ENCODE measurements at places on chromosomes 2 and 18.

DNA sequence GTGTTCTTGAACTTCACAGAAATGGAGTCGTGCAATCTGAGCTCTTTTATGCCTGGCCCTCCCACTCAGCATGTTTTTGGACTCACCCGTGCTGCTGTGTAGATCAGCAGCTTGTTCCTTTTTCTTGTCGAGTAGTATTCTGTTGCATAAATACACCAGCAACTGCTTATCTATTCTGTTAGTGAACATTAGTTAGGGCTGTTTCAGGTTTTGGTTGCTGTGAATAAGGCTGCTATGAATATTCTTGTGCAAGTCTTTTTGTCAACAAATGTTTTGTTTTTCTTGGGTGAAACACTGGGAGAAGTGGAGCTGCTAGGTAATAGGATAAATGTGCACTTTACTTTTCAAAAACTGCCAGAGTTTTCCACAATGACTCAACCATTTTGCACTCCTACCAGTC, 15.3 kb upstream of the CIDEA start:
- peak; percentile 48 for DNase-seq

- peak; percentile 75 for DNase-seq
Observed at GRCh38 chr2:109126501-109126860, 2.5 kb upstream of the SH3RF3 start.

DNA sequence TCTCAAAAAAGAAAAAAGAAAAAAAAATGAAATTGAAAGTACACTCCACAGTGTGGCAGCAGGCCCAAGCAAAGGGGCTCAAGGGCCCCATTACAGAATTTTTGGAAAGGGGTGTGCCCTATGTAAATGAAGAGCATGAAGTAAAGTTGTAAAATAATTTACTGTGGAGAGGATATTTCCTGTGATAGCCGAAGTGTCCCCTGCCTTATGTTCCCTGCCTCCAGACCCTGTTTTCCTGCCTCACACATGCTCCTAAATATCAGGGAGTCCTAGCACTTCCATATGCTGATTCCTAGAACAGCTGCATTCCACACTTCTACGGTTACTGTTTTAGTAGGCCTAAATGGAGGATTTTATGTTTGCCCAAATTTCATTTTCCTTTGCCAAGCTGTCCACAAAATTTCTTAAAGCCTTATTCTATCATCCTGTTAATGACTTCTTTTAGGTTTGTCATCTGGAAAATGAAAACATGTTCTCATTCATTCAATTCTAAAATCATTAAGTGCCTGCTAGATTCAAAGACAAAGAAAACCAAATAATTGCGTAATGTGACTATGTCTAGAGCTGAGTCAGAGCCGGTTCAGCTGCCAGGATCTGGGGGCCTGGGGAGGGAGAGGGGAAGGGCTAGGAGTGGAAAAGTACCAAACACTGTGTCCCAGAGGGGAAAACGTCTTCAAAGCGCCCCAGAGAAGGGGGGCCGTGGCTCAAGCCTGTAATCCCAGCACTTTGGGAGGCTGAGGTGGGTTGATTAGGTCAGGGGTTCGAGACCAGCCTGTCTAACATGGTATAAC, 25.9 kb upstream of the IMPA2 start:
- DNase-seq: peak; percentile 80

GRCh38 chr18:34322365-34323289, 97.9 kb upstream of the NOL4 start:
- DNase-seq: peak; percentile 87

DNA sequence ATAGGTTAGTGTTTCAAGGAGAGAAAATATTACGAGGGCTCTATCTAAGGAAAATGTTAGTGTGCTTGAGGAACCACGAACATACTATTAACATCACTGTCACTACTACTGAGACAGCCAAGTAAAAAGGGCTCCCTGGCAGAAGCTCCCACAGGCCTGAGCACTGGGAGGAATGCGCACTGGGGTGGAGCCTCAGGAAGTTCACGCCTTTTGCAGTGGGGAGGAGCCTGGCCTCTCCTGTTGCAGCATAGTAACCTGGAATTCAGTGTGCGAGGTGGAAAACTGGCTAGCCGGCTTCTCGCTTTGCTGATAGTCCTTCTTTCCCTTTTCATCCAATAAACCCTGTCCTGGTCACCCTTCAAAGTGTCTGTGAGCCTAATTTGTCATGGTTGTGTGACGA, 250.3 kb downstream of the ERBB4 start:
- no peak for DNase-seq

DNA sequence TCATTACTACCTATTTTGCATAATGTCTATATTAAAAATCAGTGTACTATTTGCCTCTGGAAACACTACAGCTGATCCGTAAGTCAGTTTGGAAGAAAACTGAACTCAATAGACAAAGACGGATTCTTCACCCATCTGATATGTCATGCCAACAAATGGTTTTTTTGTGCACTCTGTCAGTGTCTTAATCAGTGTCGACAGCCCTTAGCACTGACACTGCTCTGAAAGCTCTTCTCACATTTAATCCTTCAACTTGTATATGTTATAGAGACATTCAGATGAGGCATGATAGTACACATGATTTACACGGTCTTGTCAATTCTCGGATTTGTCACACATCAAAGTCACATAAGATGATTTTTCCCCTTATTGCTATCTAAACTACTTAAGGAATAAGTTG, 347.5 kb upstream of the GALNT5 start:
- no peak for DNase-seq

GRCh38 chr2:174053355-174054151, 88.4 kb upstream of the SP3 start:
- DNase-seq: no peak

DNA sequence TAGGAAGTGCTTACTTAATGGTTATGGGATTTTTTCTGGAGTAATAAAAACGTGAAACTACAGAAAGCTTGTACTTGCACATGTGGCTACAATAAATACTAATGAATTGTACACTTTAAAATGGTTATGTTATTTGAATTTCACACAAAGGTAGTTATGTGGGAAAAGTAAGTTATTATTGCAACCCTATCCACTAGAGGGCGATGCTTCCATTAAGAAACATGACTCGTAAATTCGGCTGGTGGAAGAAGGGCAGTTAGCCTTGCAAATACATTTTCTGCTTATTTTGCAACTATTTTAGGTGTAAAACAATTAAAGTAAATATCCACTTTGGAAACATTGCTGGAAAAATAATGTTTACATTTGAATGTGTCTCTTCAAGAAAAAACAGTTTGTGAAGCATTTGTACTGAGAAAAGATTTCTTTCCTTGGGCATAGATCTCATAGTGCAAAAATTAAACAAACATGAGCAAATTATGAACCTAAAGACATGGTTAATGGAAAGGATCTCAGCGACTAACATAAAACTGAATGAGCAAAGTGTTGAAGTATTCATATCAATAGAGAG, 68.1 kb upstream of the CSRNP3 start:
- peak; percentile 94 for DNase-seq

DNA sequence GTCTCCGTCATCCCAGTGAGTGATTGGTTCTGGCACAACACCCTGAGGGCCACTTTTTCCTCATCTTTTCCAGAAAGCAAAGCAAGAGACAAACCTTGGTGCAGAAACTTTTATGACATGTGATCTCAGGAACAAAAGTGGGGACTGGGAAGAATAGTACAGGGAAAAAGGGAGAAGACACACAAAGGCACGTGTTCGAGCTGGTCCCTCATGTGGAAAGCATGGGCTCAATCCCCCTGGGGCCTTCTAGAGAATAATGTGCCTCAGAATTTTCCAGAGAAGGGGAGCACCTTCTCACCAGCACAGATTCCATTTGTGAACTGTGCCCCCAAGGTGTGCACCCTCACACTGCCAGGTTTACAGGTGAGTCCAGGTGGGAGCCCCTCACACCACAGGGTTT, 312.6 kb downstream of the FBXO15 start:
- DNase-seq: no peak

DNA sequence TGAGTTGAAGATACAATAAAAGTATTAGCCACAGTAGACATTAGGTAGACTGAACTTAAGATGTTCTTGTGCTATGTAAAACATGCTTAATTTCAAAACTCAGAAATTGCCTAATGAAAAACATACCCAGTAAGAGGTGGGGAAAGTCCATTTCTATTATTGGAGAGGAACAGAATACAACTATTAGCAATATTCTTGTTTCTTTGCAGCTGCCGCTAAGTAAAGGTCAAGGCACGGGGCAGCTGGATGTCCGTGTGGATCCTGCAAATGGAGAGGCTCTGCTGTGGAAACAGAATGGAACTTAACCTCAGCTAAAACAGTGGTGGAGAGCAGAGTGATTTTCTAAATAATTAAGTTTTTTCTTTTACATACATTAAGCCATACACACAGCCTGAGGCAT, 139.2 kb upstream of the ARHGAP28 start:
- DNase-seq: peak; percentile 4

DNA sequence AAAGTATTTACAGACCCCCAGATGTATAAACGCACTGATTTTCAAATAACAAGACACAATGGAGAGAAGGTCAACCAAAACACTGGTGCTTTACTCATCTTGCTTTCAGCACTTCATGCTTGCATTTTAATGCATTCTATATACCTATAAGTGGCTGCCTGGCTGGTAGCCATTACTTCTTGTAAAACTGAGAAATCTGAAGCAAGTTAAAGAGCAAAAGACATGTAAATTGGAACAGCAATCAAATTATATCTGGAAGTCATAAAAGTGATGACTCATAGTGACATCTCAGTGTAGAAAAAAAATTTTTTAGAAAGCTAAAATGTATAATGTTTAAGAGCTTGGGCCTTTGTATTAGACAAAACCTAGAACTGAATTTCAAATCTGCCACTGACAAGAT, 106.2 kb downstream of the CCDC141 start:
- DNase-seq: no peak

DNA sequence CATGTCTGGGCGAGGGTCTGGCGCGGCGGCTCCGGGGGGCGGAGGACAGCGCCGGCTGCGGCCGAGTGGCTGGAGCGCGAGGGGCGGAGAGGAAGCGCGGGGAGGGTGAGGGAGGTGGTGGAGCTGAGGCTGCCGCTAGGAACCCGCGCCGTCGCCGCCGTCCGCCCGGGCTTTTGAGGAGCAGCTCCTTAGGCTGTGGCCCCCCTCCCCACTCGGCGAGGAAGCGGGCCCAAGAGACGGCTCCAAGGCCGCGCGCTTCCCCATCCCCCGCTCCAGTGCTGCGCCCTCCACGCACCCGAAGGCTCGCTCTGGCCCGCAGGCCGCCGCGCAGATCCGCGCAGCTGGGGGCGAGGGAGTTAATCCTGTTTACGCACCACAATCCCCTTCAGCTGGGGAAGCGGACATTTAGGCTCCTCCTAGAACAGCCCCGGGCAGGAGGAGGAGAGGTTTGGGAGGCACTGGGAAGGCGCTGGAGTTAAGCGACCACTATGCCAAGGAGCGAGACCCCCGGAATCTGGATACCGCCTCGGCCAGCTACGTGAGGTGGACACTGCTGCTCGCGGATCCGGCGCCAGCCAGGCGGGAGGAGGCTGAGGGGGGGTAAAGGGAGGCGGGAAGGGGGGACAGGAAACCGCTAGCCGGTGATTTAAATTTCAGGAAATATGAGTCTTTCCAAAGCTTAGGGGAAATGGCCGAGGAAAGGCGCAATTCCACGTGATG, at the start of gene CNRIP1:
TSS of gene CNRIP1 (minus strand) at position 552 of the 720 bp plus-strand sequence. CDS start at position 3, 549 bp downstream.
- peak; percentile 90 for DNase-seq

- DNase-seq: peak; percentile 57
Observed at GRCh38 chr2:52976143-52976949, 791.3 kb upstream of the CHAC2 start.

- DNase-seq: no peak
Observed at GRCh38 chr2:47237375-47238334, 82.5 kb upstream of the STPG4 start.

GRCh38 chr2:137049518-137049917, 284.2 kb downstream of the THSD7B start:
- no peak for DNase-seq

GRCh38 chr2:122322815-122323214, 567.4 kb downstream of the TSN start:
- no peak for DNase-seq

DNA sequence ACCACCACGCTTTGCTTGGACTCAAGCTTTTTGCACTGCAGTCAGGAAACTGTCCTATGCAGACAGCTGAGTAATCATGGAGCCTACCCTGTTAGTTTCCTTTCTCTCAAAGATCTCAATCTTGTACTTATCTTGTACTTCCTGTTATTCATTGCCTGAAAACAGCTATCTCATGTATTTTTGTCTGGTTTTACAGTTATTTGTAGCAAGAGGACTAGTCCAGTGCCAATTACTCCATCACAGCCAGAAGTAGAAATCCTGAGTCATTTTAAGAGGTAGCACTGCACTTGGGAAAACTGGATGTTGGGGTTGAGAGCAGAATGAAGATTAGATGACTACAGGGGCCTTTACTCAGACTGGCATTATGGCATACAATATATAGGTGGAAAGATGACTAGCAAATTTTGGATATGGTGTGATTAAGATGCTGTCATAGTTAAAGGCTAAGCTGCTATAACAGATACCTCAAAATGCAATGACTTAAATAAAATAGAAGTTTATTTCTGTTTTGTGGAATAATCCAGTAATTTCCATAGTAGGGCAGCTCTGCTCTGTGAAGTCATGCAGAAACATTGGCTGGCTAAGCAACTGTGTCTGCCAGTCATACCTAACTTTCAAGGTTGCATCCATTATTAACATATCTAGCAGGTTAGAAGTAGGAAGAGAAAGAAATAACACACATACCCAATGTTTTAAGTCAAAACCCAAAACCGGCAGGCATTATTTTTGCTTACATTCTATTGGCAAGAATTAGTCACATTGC, 21.1 kb upstream of the CHMP3 start:
- peak; percentile 4 for DNase-seq

GRCh38 chr2:201235860-201236811, 24.2 kb upstream of the CASP8 start:
- peak; percentile 94 for DNase-seq

- DNase-seq: no peak
Observed at GRCh38 chr2:13413989-13414388, 697.3 kb downstream of the TRIB2 start.

DNA sequence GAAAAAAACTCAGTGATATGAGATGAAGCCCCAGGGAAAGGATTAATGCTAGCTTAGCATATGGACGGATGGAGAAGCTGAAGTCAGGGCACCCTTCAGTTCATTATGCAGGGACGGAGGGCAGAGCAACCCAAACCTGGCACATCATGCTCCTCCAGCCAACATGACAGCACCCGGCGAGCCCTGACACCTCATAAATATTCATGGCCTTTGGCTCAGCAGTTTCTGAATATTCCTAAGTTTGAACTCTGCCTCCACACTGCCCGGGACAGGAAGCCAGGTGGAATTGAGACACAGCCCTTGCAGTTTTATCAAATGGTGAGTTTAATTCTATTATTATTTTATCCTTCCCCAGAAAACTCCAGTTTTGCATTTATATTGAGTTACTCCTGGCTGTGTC, 87.3 kb upstream of the SH3BP4 start:
- DNase-seq: no peak

DNA sequence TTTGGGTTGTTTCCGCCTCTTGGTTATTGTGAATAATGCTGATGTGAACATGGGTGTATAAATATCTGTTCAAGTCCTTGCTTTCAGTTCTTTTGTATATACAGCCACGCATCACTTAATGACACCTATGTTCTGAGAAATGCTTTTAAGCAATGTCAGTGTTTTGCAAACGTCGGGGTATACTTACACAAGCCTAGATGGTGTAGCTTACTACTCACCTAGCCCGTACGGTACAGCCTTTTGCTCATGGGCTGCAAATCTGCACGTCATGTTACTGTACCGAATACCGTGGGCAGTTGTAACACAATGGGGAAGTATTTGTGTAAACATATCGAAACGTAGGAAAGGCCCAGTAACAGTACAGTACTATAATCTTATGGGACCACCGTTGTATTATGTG, 12.4 kb downstream of the RALB start:
- no peak for DNase-seq

GRCh38 chr18:11886577-11887110, 21.5 kb downstream of the MPPE1 start:
- no peak for DNase-seq

GRCh38 chr2:122737429-122738077, 982.1 kb downstream of the TSN start:
- no peak for DNase-seq
